ENCODE measurements at places on chromosomes 12 and 14.

DNA sequence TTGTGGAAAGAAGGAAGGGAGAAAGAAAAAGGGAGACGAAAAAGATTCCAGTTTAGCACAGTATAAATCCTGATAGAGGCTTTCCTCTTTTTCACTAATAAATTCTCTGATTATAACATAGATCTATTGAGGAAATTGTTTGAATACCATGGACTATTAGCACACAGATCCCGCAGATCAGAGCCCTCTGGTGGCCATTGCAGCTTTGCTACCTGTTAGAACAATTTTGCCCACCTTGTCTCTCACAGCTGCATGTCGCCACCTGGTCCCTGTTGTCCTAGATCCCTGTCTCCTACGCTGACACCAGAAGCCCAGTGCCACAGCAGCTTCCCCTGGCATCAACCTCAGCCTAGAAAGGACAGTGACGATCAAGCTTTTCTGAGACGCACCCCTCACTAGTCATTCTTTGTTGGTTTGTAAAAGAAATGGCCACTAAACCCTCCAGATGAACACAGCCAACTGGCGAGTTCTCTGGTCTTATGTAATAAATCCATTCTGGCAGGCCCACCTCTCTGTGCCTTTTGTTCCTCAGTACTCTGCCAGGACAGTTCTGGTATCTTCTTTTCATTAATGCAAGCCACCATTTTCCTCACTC, 9.9 kb downstream of the GPHB5 start:
- DNase-seq, result no peak

DNA sequence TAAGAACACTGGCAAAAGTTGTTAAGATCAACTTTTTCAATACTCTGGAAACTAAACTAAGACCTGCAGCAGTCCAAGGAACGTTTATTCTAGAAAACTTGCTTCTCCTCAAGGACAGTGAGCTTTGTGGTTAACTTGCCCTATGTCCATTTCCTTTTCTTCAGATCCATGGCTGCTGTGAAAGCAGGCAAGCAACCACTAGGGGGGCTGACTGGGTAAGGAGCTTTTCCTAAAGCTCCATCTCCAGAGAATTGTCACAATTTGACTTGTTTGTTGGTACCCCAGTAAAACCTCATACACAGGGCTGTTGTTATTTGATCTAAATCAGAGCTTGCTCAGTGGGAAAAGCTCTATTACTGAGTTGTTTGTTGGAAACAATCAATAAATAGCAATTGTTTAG, 10.1 kb upstream of the RPL10L start:
- DNase-seq, result no peak

- DNase-seq, result no peak
Observed at GRCh38 chr14:31898838-31899528, 178.1 kb upstream of the ARHGAP5 start.

DNA sequence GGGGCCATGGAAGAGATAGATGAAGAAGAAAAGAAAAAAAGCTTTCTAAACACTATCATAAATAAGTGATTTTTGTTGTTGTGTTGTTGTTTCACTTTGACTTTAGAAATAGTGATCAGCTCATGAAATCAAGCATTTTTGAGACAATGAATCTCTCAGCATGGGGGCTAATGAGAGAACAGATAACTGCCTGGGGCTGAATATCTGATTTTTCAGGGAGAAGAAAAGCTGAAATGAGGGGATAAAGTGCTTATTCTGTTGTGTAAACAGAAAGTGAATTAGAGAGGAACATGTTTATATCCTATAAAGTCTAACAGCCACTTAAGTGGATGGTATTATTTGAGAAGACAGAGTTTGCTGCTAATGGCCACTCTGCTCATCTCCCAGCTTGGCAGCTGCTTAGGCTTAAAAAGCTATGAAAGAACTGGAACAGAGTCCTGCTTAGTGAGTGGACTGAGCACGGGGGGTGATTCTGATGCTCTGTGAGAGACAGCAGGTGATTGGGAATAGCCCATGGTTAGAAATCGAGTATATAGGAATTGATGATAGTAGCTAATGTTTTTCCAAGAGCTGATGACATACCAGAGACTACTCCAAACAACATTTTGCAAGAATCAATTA, 646.1 kb upstream of the TMEM132C start:
- no peak for DNase-seq

Data from brain pericyte (primary cell).